ENCODE measurements at places on chromosomes 2 and 18.
A peak's percentile ranks its signal among the peaks of the same experiment; 100 is the strongest.

- DNase-seq = no peak
Measured at GRCh38 chr2:25131567-25132298, 36.6 kb downstream of the POMC start.

GRCh38 chr2:16122556-16122955 is 182.2 kb downstream of the MYCN start:
- no peak for DNase-seq

GRCh38 chr18:41645589-41646360 is 309.3 kb upstream of the PIK3C3 start:
- DNase-seq = no peak

GRCh38 chr2:240575101-240575965 is 7.0 kb downstream of the RNPEPL1 start:
- no peak for DNase-seq

- no peak for DNase-seq
Measured at GRCh38 chr2:240295256-240296103, 140.0 kb upstream of the GPC1 start.

DNA sequence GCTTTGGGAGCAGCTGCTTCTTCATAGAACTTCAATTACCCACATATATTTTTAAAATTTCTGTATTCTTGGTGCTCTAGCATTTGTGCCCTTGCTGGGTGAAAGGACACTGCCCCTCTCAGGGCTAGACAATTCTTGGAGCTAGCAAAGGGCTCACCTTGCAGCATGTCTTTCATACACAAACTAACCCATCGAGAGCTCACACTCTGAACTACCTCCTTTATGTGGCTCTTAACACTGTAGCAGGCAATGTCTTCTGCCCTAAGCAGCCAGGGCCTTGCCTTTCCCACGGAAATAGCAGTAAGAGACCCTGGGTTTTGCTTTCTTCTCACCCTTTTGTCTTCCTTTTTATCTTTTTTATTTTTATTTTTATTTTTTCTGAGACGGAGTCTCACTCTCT is 234.0 kb downstream of the ACTR3 start:
- no peak for DNase-seq

DNA sequence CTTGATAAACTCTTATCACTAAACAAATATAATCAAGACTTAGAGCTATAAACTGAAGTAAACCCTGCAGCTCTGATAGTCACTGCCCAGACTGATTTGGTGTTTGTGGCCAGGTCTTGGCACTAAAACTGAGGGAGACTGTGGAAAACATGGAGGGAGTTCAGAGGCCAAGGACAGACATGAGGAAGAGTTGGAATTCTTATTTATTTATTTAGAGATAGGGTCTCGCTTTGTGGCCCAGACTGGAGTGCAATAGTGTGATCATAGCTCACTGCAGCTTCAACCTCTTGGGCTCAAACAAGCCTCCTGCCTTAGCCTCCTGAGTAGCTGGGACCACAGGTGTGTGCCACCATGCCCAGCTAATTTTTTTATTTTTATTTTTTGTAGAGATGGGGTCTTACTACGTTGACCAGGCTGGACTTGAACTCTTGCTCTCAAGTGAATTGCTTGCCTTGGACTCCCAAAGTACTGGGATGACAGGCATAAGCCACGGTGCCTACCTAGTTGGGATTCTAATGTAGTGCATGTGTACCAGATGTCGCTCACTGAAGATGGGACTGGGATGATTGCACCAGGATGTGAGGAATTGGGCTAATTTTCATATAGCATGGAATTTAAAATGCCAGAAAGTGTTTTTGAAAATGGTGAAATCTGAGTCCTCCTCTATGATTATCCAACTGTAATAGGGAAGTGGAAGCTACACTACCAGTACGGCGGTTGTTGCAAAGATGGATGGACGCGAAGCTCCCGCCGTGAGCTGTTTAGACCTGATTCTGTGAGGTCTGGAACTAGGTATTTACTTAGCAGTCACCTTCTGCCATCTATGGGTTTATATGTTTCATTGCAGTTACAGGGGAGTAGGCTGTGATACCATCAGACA is 52.7 kb upstream of the CTLA4 start:
- peak; percentile 50 for DNase-seq

GRCh38 chr2:99088017-99088416 is 53.5 kb upstream of the C2orf15 start:
- no peak for DNase-seq

DNA sequence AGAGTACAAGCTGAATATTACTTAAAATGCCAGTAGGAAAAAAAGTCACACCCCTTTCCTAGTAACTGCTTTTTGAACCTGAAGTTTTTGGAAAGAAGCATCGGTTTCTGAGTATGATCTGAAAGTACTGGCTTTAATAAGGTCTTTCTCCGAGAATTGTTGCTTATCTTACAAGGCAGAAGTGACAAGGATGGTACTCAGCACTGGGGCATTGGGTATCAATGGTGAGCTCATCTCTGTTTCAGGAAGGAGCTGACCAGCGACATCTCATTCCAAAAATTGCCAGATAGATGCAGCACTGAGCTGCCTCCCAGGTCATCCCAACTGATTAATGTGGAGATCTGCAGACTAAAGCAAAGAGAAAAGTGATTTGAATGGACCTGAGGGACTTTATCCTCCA is 85.4 kb downstream of the FMNL2 start:
- no peak for DNase-seq
